ENCODE measurements at places on chromosomes 16 and 17. TPM values are rescaled to one million over a fixed set of nuclear protein-coding genes. Genes with fewer than 3 reads are reported as not detected.

The SLC6A2 gene
- total RNA-seq = not detected

The ANKFN1 gene
- total RNA-seq = not detected

The SREBF1 gene
- total RNA-seq = 175 TPM

The WSCD1 gene
- total RNA-seq = 0.20 TPM

The LRRC46 gene
- 0.30 TPM for total RNA-seq

The PPL gene
- total RNA-seq = not detected

Measured in T-helper 2 cell treated with Interferon-gamma antibody and Interleukin-4, amounts not matched to agents 100 ng/mL and 5 ng/mL, for 36 hours (primary cell).